Activated B cell treated with CpG ODN at 0.5 μM for 24 hours (primary cell): ENCODE measurements at places on chromosomes 16 and 17.
A peak's percentile ranks its signal among the peaks of the same experiment; 100 is the strongest.

DNA sequence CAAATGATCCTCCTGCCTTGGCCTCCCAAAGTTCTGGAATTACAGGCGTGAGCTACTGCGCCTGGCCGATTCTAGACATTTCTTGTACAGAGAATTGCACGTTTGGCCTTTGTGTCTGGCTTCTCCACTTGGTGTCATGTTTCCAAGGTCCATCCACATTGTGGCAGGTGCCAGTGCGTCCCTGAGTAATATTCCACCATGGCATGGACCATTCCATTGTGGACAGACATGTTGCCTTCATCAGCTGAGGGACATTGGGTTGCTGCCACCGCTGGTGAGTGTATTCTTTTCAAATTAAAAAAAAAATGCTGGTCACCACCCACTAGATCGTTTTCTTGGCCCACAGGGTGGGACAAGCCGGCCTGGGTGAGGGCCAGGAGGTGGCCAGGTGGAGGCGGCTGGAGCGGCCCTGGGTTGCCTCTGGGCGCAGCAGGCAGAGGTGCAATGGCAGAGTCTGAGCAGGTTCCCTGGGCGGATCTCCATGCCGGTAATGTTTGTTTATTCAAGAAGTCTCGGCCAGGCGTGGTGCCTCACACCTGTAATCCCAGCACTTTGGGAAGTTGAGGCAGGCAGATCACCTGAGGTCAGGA lies 274.1 kb downstream of the SEC14L1 start:
- no peak for DNase-seq

DNA sequence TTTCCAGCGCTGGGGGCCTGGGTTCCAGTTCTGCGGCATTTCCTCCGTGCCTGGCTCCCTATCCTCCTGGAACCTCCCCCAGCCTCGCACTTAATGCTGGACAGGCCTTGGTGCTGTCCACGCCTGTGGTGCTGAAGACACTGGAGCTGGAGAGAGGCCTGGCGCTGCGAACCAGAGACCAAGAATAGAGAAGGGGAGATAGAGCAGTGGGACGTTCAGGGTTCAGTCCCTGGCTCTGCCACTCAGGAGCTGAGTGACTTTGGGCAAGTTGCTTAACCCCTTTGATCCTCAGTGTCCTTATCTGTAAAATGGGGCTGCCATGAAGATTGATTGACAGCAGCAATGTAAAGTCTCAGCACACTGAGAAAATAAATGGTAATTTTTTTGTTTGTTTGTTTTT lies 11.9 kb downstream of the SBK1 start:
- DNase-seq = no peak

DNA sequence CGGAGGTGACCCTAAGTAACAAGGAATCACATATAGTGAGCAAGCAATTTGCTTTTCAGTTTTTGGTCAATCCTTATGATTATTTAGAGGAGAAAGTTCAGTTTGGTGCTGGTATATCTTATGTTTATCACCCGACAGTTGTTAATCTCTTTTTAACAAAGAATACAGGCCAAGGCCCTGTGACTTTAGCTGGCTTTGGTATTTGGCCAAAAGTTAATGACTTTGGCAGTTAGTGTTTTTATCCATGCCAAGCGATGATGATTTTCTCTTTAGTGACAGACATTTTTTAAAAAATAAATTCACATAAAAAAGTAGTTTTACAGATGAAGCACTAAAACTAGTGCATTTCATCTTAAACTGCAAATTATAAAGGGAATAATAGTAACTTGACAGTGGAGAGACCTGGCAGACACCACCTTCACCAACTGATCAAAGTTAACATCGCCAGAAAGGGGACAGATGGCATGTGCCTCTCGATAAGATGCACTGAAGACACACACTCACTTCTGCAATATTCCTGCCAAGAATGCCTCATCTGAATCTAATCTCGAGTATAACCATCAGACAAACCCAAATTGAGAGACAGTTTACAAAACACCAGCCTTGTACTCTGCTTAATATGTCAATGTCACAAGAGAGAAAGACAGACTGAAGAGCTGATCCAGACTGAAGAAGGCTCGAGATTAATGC lies 6.9 kb downstream of the DEXI start:
- no peak for DNase-seq

DNA sequence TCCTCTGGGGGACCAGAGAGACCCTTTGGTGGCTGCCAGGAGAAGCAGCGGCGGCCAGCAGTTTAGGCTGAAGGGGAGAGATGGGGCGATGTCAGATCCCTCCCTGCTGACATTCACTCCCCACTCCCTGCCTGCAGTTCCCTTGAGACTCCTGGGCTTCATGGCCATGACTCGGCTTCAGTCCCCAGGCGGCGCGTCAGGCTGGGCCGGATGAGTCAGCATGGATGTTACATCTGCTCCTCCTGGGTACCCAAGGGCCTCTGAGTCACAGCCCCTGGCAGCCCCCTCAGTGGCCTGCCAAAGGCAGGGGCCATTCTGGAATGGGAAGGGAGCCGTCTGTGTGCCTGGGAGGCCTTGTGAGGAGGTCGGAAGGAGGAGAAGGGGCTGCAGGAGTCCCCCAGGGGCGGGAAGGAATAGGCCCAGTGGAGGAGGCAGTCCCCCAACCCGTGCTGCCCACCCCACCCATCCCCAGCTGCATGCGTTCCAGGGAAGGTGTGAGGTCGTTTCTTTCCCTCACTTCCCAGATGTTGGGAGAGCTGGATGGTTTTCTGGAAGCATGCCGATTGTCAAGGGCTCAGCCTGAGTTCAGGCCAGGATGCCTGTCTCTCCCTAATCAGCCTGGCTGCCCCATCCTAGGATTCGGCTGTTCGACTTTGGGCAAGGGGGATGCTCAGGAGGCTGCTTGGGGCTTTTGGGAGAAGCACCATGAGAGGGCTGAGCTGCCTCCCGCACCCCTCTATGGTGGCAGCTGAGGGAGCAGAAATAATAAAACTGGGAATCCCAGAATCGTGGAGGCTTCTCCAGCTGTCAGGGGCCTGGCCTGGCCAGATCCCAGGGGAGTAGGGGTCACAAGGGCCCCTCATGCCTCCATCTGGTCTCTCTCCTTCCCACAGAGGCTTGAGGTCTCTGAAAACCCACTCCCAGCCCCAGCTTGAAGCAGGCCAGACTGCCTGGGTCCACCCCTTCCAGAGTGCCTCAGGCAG lies 9.7 kb downstream of the RHBDL3 start:
- no peak for DNase-seq

- DNase-seq = no peak
Measured at GRCh38 chr16:16143038-16143763, 80.1 kb downstream of the ABCC6 start.

DNA sequence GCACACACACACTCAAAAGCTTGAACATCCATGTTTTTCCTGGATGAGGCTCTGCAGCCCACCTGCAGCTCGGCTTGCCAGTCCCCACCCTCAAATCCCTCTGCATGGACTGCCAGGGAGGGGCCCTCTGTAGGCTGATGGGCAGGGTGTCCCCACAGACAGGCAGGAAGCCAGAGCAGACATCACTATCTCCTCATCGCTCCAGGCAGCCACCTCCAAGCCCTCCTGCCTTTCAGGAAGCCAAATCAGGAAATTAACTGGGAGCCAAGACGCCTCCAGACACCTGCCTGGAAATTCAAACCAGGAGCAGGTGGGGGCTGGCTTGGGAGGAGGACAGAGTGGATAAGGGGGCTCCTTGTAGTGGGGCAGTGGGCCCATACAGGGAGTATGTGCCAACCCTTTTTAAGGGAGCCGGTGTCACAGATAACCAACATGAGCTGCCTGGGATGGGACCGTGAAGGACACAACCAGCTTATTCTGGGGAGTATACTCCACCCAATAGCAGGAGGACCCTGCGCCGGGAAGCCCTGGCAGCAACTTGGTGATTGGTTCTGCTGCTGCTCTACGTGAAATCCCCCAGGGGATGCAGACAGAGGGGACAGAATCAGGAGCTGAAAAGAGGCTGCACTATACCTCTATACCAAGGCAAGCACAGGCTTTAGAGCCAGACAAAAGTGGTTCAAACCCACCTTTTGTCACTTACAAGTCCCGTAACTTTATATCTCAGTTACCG lies 139.1 kb downstream of the CCT6B start:
- DNase-seq = no peak

- DNase-seq = peak; percentile 47
Measured at GRCh38 chr16:695355-696089, 5.3 kb upstream of the WDR24 start.

DNA sequence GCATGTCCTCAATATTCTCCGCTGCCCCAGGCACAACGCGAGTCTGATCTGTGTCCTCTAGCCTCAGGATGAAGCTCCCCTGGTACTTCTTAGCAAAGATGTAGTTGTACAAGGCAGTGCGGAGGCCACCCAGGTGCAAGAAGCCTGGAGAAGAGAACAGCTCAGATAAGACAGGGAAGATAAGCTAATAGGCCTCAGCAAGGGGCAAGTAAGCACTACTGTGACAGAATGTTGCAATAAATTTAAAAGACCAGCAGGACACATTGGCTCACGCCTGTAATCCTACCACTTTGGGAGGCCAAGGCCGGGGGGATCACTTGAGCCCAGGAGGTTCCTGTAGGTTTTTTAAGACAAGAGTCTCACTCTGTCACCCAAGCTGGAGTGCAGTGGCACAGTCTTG lies 5.0 kb downstream of the EARS2 start:
- no peak for DNase-seq

DNA sequence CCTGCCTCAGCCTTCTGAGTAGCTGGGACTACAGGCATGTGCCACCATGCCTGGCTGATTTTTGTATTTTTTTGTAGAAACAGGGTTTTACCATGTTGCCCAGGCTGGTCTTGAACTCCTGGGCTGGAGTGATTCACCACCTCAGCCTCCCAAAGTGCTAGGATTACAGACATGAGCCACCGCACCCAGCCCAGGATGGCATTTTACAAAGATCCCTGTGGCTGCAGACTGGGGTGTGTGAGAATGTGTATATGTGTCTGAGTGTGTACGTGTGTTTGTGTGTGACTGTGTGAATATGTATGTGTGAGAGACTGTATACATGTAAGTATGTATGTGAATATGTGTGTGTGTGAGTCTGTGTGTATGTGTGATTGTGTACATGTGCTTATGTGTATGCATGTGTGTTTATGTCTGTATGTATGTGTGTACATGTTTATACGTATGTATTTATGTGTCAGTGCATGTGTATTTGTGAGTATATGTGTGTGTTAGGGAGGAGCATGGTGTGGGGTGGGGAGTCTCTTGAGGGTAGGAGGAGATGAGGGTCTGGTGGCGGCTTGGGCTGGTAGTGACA lies 17.0 kb downstream of the RPTOR start:
- no peak for DNase-seq

DNA sequence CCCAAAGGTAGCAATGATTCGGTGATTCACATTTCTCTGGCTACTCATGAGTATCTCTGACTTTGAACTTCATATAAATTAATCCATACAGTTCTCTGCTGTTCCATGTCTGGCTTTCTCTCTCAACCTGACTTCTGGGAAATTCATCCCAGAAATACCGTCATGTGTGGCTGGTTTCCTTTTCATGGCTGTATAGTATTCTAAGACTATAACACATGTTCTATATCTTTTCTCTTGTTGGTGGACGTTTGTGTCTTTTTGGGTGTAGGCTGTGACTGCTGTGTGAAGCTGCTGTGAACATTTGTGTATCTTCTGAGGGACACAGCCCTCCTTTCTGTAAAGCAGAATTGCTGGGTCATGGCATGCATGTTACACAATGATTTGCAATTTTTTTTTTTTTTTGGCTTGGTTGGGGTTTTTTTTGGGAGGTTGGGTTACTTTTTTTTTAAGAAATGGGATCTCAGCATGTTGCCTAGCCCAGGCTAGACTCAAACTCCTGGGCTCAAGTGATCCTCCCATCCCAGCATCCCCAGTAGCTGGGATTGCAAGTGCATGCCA lies 6.3 kb downstream of the TTYH2 start:
- DNase-seq = no peak

- DNase-seq = no peak
Measured at GRCh38 chr17:13107676-13108235, 89.9 kb upstream of the ELAC2 start.

DNA sequence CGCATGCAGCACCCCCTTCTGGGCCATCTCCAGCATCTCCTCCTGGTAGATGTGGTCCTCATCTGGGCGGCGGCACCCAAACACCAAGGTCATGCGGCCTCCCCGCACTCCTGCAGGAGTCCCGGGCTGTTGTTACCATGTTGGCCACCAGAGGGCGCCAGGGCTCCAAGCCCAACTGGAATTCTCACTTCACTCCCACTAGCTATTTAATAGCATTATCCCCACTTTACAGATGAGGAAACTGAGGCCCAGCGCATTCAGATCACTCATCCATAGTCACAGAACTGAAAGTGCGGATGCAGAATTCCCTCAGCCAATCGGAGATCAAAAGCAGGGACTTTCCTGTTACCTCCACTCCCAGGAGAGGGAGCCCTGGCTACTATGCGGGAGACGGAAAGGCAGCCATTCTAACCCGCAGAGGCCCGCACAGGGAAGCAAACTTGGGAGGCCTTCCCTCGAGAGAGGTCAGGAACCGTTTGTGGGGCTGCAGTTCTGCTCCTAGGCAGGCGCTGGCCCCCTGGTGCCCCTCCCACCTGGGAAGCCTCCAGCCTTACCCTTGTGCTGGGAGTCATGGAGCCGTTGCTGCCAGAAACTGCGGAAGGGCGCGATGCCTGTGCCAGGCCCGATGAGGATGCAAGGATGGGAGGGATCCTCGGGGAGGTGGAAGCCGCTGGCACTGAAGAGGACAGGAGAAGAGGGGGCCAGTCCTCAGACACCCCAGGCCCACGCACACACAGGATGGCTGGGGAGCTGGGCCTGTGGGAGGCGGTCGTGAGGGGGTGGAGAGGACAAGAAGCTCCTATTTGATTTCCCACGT lies 40.1 kb downstream of the NOS2 start:
- DNase-seq = peak; percentile 73

DNA sequence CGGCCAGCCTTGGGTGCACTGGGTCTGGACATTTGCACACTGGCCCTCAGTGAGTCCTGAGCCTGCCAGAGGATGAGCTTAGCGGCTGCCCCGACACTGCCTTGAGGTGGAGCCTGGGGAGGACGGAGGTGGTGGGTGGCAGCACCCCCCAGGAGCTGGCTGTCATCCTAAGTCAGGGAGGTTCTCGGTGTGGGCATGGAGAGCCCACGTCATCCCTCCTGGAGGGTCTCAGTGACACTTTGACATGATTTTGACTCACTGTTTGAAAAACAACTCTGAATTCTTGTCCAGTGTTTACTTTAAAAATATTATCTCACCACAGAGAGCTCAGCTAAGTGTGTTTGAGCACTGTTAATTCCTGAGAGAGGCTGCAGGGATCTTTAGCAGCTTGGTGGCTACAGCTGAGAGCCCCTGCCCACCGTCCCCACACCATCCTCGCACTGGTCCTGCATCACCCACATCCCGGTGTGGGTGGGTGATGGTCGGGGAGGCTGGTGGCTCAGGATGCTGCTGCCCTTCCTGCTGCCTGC lies 63.1 kb downstream of the BANP start:
- DNase-seq = peak; percentile 1

DNA sequence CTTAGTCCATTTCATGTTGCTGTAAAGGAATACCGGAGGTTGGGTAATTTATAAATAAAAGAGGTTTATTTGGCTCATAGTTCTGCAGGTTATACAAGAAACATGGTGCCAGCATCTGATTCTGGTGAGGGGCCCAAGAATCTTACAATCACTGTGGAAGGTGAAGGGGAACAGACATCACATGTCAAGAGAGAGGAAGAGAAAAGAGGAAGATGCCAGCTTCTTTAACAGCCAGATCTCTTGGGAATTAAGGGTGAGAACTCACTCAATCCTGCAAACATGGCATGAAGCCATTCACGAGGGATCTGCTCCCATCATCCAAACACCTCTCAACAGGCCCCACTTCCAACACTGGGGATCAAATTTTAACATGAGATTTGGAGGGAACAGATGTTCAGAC lies 49.5 kb downstream of the BMERB1 start:
- DNase-seq = no peak

- DNase-seq = no peak
Measured at GRCh38 chr16:77090062-77090461, 100.9 kb upstream of the MON1B start.
